ENCODE measurements at places on chromosomes 2 and 18. TPM values are rescaled to one million over a fixed set of nuclear protein-coding genes. Genes with fewer than 3 reads are reported as not detected.

The FEV gene
- total RNA-seq, result not detected

The MSTN gene
- total RNA-seq, result not detected

The SKOR2 gene
- total RNA-seq, result not detected

The EGR4 gene
- not detected for total RNA-seq

The PRSS56 gene
- not detected for total RNA-seq

The CLEC4F gene
- total RNA-seq, result not detected

The ING5 gene
- 10.8 TPM for total RNA-seq

The ELAC1 gene
- 5.6 TPM for total RNA-seq

The DSEL gene
- total RNA-seq, result 21.3 TPM

The ARMC9 gene
- 17.3 TPM for total RNA-seq

The RESP18 gene
- not detected for total RNA-seq

The PSTPIP2 gene
- total RNA-seq, result 1.8 TPM

The USP40 gene
- 17.5 TPM for total RNA-seq

The ARHGAP25 gene
- 4.3 TPM for total RNA-seq

The RGPD3 gene
- 0.90 TPM for total RNA-seq

The NAT8 gene
- not detected for total RNA-seq

The CD207 gene
- total RNA-seq, result not detected

The GCG gene
- total RNA-seq, result not detected

The GREB1 gene
- total RNA-seq, result 0.18 TPM

The BARD1 gene
- 2.9 TPM for total RNA-seq

The OTOS gene
- not detected for total RNA-seq

The ZNF804A gene
- total RNA-seq, result not detected

The HMSD gene
- not detected for total RNA-seq

All from cardiac atrium fibroblast (primary cell).